ENCODE measurements at places on chromosomes 7 and 10.
A peak's percentile ranks its signal among the peaks of the same experiment; 100 is the strongest.

DNA sequence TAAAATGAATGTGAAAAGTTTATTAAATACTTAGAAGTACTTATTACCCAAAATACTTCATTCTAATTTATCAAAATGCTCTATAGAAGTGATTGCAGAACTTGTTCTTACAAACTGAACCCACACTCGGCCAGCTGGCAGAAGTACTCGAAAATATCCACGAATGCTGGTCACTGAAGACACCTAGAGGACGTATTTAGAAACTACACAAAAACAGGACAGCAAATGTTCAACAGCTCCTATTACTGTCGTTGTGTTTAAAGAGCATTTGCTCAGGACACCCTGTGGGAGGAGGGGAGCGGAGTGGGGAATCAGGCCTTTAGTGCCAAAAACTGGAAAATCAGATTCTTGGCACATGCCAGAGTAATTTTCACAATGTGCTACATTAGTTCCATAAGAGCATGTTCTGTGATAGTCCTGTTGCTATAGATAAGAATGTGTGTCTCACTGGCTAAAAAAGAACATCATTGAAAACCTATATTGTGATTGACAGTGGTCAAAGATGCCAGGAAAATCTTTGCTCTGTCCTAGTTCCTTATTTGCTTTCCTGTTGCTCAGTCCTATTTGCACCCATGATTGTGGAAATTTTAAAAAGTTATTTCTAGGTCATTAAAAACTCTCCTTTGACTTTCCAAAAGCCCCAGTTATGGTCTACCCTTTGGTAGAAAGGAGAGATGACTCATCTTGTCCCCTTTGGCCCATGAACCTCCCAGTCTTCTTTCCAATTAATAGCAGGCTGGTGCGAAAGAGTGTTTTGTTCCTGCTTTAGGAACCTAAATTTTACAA, 49.0 kb upstream of the NRBF2 start:
- DNase-seq = peak; percentile 52

GRCh38 chr7:74604326-74605020, 53.0 kb upstream of the GTF2I start:
- no peak for DNase-seq

DNA sequence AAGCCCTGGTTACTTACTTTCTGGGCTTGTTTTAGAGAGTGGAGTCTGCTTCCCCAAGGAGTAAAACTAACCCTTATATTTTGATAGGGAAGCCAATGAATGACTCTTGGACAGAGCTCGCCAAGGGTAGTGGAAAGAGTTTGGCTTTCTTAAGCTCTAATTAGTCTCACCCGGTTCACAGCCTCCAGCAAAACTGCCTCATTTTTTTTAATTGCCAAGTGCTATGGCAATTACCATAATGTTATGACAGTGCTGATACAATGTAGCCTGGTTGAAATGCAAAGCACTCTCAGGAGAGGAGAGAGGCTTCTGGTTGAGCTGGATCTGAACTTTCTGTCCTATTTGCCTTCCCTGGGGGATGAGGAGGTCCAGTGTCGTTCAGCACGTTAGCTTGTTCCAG, 376.1 kb upstream of the CHRM2 start:
- no peak for DNase-seq

GRCh38 chr10:128063736-128064107, 62.5 kb downstream of the MKI67 start:
- DNase-seq = no peak

DNA sequence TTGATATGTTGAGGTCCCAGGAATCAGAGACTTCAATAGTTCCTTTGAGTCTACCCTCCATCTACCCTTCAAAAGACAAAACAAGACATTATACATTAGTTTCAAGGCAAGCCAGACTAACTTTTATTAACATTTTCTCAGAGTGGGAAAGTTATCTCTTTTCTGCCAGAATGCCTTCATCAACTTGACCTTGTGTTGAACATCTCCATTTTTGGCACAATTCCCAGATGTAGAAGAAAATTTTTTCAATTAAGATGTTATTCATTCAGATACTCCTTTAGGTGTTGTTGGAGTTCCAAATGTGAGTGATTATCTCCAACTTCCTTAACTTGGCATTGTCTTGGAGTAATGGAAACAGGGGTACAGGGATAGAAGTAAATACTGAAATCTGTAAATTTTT, 59.1 kb downstream of the NRF1 start:
- DNase-seq = no peak

GRCh38 chr7:150631866-150632864, at the start of gene GIMAP6:
GIMAP6 (minus strand) TSS chr7:150632385; CDS start chr7:150630142, 2,243 bp downstream.
- peak; percentile 70 for DNase-seq

DNA sequence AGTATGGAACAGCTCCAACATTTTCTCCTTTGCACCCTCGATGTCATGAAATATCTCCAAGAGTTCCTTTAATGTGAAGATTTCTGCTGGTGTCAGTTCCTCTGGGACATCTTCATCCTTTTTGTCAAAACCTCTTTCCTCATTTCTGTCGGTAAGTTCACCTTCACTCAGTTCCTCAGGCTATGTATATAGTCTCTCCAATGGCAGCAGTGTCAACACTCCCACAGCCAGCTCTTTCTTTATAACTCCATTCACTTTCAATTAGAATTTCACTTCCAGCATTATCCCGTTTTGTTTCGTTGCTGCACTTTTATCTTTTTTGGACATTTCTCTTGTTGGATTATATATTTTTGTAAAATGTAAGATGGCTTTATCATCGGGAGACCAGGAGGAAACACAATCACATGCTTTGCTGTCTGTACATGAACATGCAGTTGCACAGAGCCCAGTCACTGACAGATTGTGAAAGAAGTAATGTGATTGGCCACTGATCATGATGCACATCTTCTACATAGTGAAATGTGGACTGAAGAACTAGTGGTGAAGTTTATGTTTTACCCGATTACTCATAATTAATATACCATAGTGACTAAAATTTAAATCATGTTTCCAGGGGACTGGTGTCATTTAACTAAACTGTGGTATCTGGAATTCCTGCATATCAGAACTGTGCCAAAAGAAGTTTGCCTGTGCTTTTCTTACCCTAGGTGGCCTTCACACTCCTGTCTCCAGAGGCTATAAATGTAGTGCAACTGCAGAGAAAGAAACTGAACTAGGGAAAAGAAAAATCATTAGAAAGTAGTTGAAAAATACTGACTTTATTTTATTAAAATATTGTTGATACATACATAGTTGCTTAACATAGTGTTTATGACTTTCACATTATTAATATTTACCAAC, 289.6 kb downstream of the PPP1R3A start:
- DNase-seq = no peak

DNA sequence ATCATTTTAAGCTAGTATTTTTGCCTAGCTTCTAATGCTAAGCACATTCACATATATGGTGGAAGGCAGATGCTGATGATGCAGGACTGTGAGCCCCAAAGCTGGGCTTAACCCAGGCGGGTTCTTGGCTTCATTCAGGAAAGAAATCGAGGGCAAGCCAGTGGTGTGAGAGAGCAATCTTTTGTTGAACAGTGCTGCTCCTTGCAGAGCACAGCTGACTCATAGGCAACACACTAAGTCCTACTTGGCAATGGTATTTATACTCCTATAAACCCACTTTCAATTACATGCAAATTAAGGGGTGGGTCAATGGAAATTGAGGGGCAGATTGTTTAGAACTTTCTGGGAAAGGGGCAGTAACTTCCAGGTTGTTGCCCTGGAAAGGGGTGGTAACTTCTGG, 42.0 kb upstream of the CELF2 start:
- no peak for DNase-seq

GRCh38 chr7:6317797-6318438, 45.5 kb upstream of the CYTH3 start:
- no peak for DNase-seq

DNA sequence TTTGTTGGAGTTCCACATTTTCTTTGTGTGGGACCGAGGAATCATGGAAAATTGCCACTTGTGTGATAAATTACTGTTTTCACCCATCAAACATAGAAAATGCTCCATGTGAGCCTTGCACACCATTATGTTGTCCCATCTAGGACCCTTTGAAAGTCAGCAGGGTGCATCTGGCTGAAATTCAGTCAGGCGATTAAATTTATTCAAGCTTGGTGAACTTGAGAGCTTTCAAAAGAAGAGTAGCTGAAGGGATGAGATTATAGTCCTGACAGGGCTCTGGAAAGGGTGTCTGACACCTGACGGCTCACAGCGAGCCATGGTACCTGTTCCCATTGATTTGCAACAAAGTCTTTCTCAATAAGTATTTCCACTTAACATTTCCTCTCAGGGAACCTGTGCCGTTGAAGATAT, 399.7 kb upstream of the ETV1 start:
- DNase-seq = no peak

- DNase-seq = no peak
Observed at GRCh38 chr7:90401989-90402388, 1.3 kb upstream of the CLDN12 start.

DNA sequence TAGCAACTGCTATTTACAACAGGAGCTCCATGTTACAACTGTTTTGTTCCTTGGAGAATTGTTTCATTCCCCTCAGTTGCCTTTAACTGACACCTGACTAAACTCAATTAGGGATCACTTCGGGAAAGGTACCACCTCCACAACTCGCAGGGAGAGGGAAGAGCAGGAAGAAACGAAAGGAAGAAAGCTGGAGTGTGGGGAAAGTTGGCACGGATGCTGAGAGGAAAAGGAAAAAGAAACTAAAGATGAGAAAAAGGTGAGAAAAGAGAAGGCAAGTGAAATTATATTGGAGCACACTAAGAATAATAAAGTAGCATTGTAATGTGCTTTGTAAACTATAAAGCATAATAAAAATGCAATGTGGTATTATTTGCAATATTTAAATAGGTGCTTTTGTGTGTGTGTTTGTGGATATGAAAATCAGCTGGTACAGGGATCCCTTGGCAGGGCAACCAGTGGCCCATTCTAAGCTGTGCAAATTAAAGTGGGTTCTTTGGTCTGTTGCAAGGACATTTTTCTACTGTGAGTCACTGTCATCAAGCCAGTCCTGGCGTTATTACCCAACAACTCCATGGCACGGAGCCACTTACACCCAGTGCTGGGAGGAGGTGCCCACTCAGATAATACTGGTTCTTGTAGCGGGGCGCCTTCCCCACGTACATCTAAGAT, 45.9 kb downstream of the HIPK2 start:
- DNase-seq = no peak

GRCh38 chr7:106944035-106944665, 79.1 kb downstream of the PIK3CG start:
- no peak for DNase-seq

DNA sequence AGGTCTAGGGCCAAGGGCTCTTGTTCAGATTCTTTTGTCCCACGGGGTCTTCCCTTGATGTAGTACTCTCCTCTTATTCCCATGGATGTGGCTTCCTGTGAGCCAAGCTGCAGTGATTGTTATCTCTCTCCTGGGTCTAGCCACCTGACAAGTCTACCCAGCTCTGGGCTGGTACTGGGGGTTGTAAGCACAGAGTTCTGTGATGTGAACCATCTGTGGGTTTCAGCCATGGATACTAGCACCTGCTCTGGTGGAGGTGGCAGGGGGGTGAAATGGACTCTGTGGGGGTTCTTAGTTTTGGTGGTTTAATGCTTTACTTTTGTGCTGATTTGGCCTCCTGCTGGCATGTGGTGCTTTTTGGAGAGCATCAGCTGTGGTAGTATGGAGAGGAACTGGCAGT, 350.8 kb downstream of the DNAJB9 start:
- DNase-seq = no peak

DNA sequence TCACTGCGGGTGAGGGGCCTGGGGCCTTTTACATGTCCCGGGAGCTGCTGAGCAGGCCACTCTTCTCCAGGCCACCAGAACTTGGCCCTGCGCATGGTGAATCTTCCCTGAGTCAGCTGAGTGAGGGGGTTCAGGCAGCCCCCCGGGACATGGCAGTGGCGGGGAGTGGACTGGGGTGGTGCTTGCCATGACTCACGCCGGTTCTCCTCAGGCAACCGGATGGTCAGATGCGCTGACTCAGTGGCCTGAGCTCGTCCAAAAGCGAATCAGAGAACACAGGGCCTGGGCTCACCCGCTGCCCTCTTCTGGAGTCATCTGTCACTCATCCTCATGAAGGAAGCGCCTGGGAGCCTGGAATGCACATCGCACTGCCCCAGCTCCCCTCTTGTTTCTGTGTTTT, 33.5 kb downstream of the HTRA1 start:
- no peak for DNase-seq

DNA sequence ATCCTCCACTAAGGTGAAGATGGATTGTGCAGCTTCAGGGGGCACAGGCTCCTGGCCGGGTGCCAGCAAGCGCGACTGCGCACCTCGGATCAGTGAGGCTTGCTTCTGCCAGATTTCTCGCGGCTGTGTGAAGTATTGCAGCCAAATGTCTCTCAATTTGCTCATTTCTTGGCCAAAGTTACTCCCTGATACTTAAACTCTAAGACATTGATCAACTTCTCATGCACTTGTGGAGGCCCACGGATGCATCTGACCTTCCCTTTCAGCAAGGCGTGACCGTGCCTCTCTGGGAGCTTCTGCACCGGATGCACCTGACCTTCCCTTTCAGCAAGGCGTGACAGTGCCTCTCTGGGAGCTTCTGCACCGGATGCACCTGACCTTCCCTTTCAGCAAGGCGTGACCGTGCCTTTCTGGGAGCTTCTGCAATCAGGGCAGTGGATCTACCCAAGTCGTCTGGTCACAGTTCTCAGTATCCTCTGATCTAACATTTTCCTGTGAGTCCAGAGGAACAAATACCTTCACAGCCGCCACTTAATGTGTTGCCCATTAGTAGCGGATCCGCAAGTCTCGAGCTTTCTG, 248.3 kb downstream of the ADARB2 start:
- DNase-seq = no peak

DNA sequence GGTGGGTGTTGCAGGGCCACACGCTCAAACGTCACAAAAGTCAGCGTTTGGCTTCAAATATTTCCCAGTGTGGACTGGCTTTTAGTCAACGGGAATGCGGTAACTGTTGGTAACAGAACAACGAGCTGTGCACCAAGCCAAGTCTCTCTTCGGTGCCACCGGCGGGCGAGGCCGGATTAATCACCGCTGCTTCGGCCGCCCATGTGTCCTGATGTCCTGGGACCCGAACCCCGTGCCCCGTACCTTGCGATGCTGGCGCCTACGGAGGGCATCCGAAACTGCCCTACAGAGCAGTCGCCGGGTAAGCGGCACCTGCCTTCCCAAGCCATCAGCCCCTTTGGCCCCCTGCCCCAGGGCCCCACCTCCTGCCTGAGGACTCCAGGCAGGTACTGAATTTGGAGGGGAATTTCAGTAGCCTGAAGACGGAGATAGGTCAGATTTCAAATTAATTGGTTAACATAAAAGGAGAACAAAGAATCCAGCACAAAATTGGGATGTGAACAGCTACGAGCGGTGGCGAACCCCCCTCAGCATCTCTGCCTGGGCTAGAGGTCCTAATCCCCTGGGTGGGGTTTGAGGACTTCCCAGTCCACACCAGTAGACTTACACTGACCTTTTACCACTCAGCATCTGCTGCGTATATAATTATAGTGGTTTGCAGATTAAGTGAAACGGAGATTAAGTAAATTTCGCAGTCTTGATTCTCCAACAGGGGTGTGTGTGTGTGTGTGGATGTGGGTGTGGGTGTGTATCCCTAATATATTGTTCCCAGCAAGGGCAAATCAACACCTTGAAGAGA, at the start of gene LRRC72:
LRRC72 (plus strand) TSS at position 84 of the 799 bp plus-strand sequence; CDS start at position 212, 128 bp downstream.
- DNase-seq = no peak

Data from CD4-positive, alpha-beta T cell treated with Interleukin-6 at 100 ng/mL for 8 hours (primary cell).